ENCODE measurements at places on chromosomes 6 and 20.

- peak; percentile 55 for DNase-seq
Measured at GRCh38 chr6:26331218-26332073, 33.6 kb upstream of the BTN3A2 start.

GRCh38 chr6:20085817-20086216, 126.5 kb downstream of the MBOAT1 start:
- no peak for DNase-seq

DNA sequence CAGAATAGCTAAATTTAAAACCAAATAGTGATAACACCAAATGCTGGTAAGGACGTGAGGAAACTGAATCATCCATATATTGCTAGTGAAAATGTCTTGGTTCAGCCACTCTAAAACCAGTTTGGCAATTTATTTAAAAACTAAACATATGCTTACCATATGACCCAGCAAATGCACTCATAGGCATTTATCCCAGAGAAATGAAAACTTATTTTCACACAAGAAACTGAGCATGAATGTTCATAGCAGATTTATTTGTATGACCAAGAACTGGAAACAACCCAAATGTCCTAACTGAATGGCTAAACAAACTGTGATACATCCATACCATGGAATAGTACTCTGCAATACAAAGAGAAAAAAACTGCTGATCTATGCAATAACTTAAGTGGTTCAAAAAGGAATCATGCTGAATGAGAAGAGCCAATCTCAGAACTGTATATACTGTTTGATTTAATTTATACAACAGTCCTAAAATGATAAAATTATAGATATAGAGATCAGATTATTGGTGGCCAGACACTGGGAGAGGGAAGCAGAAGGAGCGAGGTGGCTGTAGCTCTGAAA, 115.6 kb upstream of the ADGRF1 start:
- DNase-seq, result no peak

DNA sequence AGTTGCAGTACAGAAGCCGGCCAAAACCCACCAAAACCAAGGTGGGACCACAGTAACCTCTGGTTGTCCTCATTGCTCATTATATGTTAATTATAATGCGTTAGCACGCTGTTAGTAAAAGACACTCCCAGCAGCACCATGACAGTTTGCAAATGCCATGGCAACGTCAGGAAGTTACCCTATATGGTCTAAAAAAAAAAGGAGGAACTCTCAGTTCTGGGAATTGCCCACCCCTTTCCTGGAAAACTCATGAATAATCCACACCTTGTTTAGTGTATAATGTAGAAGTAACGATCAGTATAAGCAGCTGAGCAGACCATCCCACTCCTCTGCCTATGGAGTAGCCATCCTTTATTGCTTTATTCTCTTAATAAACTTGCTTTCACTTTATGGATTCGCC, 148.6 kb upstream of the EXOC2 start:
- no peak for DNase-seq

DNA sequence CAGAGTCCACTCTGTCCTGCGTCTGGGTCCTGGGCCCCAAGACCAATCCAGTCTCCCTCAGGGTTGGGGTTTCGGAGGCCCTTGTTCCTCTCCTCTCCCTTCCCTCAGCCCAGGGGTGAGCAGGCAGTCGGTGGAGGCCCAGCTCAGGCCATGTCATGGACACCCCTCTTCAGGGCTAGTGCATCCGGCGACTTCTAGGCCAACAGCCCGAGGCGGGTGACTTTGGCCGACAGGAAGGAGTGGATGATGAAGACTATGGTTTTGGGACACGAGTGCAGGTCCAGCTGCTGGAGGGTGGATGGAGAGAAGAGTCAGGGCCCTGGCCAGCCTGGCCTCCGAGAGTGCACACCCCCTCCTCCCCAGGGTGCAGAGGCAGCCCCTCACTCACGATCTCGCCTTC, 7.0 kb upstream of the CDK5RAP1 start:
- no peak for DNase-seq

DNA sequence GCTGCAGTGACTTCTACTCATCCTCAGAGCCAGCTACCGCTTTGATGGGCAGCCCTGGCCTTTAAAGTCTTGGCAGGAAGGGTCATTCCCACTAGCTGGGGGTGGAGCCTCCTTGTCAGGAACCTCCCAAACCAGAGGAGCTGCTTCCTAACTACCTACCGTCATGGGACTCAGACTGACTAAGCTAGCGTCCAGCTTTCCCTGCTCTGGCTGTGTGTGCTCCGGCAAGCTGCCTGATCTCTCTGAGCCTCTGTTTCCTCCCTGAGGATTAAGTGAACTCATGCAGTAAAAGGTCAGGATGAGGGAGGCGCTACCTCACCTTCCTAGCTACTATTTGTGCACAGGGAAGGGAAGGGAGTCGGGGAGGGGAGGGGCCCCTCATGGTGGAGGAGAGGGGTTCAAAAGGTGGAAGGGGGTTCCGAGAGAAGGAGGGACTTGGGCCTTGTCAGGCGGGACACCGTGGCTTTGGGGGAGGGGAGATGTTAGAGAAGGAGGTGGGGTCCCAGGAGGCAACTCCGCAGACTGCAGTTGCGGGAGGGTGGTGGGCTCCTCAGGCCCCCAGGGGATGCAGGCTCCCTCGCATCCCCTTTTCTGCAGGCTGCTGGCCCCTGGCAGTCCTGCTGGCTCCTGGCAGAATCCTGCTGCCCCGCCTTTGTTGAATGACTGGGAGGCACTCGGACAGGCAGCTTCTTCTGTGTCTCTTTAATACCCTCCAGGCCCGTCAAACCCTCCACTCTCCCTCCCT, 9.8 kb downstream of the DUSP15 start:
- DNase-seq, result no peak

DNA sequence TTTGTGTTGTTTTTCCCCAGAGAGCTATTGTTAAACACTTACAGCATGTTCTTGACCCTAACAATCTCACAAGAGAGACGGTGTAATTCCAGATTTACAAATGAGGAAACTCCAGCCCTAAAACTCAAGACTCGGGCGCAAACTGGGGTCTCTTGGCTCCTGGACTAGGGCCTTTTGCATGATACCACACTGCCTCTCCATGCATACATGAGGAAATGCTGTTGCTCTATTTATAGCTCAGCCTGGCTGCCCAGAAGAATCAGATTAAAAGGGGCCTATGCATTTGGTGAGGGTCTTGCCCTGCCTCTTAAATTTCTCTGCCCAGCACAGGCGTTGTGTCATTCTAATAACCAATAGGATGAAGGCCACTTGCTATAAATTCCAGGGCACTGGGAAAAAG, 30.5 kb upstream of the SNRPB2 start:
- peak; percentile 55 for DNase-seq

Data from D341Med (cell line).